ENCODE measurements at places on chromosomes 6 and 20. TPM values are rescaled to one million over a fixed set of nuclear protein-coding genes. Genes with fewer than 3 reads are reported as not detected.

GRCh38 chr20:59837623-59838394, 95.6 kb downstream of the SYCP2 start:
- no peak for DNase-seq

DNA sequence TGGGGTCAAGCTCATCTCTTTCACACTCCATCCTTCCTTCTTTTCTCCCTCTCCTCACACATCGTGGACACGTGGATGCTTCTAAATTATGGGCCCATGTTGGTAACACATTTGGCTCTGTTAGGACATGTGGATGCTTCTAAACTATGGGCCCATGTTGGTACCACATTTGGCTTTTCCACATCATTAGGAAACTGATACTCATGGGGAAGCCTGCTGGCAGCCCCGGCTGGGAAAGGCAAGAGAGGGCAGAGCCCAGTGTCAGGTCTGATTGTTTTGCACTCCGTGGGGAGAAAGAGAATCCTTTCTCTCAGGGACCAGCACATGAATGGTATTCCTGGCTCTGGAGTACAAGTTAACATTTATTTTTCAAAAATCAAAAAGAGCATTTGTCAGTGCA, 4.0 kb upstream of the CST1 start:
- DNase-seq, result no peak

GRCh38 chr6:99177736-99178135, 171.7 kb downstream of the FAXC start:
- DNase-seq, result no peak

GRCh38 chr20:43946659-43947315, 32.1 kb downstream of the TOX2 start:
- no peak for DNase-seq

DNA sequence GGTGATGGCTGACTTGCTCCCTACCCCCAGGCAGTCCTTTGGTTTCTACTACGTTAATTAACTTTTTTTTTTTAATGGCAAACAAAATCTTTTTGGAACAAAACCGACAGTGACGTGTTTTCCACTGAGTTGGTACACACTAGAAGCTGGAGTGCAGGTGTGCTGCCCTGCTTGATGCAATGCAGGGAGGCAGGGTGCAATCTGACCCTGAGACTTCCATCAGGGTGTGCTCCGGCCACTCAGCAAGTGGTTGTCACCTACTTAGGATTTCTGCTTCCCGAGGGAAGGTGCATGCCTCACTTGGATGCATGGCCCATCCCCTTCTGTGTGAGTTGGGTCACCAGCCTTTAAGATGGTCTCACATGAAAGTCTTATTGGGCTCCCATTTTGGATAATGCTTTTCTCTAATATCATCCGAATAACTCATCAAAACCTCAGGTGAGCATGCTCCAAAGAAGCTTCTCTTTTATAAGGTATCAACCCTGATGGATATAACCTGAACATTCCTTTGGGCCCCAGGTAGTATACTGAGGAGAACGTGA, 14.0 kb downstream of the RREB1 start:
- DNase-seq, result no peak

DNA sequence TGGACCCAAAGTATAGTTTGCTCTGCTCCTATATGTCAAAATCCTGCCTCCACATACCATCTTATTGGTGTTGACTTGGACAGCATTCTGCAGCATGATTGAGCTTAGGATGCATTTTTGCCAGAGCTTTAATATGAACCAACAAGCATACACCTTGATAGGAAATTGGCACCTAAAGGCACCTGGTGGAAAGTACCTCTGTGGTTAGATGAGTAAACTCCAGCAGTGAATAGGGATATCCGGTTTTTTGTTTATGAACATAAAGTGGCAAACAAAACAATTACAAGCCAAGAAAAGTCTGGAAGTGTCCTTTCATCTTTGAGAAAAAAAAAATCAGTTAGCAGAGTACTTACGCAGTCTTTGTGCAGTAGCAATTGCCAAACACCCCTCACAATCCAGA, 6.2 kb upstream of the CYP24A1 start:
- no peak for DNase-seq

HLA-DOA gene
- not detected for total RNA-seq
